ENCODE measurements at places on chromosomes 11 and 22. TPM values are rescaled to one million over a fixed set of nuclear protein-coding genes. Genes with fewer than 3 reads are reported as not detected.

PHOX2A gene
- not detected for total RNA-seq

PDGFD gene
- 29.1 TPM for total RNA-seq

- H3K36me3 ChIP-seq = peaks cover 10% of the 10 kb centered on the region
- H3K4me1 ChIP-seq = peaks cover 15% of the 10 kb centered on the region
- H3K4me3 ChIP-seq = no peak overlapping the region
- no peaks in the 10 kb centered on the region for H3K27me3 ChIP-seq
These were observed 2.7 kb downstream of the MRPL40 start for GRCh38 chr22:19434829-19435580.

SAA1 gene
- not detected for total RNA-seq

OR56A4 gene
- 0.11 TPM for total RNA-seq

- no peak for DNase-seq
- H3K4me3 ChIP-seq = no peak overlapping the region
- H3K27me3 ChIP-seq = peaks cover 77% of the 10 kb centered on the region
- H3K4me1 ChIP-seq = peaks cover 9% of the 10 kb centered on the region
- no peaks in the 10 kb centered on the region for H3K36me3 ChIP-seq
These were observed 22.9 kb downstream of the ZBTB16 start for GRCh38 chr11:114082415-114082748.

RASSF7 gene
- 32.1 TPM for total RNA-seq
